GOT3 (cell line): ENCODE measurements at places on chromosomes 12 and 14.

- DNase-seq: no peak
Observed at GRCh38 chr12:46159309-46159901, 109.4 kb downstream of the SLC38A1 start.

DNA sequence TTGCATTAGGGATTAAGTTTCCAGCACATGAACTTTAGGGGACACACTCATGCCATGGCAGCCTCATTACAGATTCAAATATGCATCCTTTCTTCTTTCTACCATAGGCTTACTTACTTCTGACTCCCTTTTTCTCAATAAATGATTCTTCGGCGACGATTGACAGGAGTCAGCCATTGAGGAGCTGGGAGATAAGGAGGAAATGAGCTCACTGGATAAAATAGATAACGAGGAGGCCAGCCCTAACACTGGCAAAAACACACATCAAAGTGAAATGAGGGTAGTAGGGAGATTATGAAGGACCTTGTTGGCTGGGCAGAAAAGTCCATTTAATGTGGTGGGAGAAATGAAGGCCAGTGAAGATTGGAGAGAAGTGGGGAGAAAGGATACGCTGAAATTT is 172.2 kb downstream of the SLC41A2 start:
- DNase-seq: no peak

DNA sequence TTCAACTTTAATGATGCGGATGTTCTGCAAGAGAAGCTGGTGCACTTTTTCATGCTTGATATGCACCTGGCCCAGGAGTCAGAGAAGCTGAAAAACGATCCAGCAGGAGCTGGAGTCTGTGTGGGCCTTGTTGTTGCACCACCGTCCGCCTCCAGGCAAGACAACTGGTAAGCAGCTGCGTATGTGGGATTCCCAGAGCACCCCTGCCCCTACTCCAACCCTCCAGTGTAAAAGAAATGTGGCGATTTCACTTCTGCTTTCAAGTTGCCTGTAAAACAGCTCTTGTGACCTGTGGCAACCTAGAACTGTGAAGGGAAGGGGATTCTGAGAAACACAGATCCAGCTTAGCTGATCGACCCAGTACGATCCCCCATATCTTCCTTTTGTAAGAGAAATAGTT is 154.1 kb upstream of the PELI2 start:
- DNase-seq: no peak

GRCh38 chr14:99700379-99700778 is 16.3 kb downstream of the CYP46A1 start:
- DNase-seq: no peak

- DNase-seq: no peak
Observed at GRCh38 chr12:44654646-44655639, 221.2 kb downstream of the NELL2 start.

DNA sequence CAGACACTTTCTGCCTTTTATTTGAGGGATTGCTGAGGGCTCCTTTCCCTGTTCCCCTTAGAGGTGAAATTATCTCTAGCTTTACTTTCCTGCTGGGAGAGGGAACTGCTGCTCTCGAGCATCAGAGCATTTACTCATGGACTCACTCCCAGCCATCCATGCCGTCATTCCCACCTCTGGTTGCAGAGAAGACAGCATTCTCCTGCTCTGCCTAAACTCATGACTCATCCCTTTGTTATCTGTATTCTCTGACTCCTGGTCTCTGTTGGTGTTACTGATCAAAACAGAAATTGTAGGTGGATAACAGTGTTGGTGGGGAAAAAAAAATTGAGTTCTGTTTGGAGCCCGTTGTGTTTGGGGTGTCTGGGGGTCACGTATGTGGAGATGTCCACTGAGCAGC is 159.3 kb downstream of the TTC8 start:
- no peak for DNase-seq

DNA sequence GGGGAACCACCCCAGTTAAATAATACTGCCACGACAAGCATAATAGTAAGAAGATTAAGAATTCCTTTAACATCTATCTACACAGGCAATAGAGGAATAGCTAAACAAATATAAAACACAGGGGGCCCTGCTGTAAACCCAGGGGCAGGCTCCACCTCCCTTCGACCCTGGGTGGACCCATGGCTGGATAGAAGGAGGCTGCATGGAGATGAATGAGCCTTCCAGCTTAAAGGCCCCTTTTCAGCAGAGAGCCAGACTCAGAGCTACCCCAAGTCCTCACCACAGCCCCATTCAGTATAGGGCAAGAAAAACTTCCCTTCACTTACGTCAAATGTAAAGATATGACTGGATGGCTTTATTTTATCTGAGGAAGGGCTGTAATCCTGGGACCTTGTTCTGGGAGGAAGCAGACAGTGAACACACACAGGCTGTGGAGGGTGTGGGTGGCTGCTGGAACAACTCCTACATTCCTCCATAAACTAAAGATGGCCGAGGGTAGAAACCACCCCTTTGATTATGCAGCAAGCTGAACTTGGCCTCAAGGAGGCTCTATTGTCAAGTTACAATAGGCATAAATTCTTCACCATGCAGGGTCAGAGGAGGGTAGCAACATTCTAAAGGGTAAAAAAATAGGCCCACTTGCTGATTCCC is 30.4 kb downstream of the NUAK1 start:
- no peak for DNase-seq

DNA sequence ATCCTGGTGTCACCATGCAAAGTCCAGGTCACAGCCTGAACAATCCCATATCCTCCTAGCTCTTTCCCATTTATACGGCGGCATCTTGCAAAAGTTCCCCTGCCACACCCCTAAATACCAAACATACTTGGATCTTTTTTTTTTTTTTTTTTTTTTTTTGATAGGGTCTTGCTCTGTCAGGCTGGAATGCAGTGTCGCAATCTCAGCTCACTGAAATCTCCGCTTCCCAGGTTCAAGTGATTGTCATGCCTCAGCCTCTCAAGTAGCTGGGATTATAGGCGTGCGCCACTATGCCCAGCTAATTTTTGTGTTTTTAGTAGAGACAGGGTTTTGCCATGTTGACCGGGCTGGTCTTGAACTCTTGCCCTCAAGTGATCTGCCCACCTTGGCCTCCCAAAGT is 451.3 kb downstream of the GLT1D1 start:
- no peak for DNase-seq

- DNase-seq: no peak
Observed at GRCh38 chr12:126663304-126664094, 1598.3 kb downstream of the AACS start.

DNA sequence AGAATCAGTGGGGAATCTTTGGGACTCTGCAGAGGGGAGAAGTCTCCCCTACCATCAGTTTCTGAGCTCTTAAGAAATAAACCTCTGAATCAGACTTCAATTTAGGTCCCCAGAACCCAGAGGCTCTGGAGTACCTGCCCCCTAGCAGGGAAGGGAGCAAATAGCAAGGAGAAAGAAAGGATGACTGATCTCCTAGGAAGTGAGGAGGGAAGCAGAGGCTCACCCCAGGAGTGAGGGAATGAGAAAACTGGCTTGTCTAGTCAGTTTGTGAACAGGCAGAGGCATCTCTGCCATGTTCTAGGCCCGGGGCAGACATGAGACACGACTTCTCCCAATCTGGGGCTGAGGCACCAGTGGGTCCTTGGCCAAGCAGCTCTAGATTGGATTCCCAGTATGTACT is 24.3 kb upstream of the SMUG1 start:
- DNase-seq: no peak

- no peak for DNase-seq
Observed at GRCh38 chr14:97625477-97625876, 828.3 kb downstream of the VRK1 start.

DNA sequence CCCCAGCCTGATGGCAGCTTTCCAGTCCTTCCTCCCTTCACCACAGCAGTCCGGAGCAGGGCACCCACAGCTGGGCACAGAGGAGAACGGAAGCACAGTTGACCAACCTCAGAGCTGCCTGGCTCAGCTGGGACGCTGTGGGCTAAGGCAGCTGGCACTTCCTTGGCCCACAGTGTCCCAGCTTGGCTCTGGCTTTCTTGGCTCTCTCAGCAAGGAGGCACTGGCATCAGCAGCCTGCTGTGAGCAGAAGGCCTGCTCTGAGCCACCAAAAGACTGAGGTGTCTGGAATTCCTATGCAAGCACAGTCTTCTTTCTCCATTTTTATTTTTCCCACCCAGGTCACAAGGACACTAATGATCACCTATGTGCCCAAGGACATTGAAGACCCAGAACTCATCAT is 32.6 kb downstream of the NGB start:
- no peak for DNase-seq

DNA sequence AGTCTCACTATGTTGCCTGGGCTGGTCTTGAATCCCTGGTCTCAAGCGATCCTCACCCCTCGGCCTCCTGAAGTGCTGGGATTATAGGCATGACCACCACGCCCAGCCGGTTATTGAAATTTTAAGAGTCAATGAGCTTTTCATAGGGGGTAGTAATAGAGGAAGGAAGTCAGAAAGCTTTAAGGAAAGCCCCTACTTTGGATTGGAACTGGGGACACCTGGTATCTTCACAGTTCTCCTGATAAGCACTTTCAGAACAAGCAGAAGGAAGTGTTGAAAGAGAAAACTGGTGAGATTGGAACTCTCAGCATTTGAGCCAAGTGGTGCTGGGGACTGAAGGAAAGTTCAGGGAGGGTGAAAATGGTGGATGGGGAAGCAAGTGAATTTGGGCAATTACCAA is 5.1 kb downstream of the SLC4A8 start:
- no peak for DNase-seq

DNA sequence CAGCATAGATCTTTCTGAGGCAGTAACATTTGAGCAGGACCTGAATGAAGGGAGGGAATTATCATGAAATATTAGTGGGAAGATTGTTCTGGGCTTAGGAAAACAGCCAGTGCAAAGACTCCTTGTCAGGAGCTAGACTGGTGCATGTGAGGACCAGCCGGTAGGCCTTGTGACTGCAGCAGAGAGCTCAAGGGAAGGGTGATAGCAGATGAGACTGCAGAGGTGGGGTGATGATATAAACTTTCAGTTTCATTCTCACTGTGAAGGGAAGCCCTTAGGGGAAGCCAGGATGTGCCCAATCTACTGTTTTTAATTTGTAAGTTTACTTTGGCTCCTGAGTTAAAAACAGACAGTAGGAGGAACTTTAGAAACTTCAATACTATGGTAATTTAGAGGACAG is 12.4 kb downstream of the IL22 start:
- no peak for DNase-seq

DNA sequence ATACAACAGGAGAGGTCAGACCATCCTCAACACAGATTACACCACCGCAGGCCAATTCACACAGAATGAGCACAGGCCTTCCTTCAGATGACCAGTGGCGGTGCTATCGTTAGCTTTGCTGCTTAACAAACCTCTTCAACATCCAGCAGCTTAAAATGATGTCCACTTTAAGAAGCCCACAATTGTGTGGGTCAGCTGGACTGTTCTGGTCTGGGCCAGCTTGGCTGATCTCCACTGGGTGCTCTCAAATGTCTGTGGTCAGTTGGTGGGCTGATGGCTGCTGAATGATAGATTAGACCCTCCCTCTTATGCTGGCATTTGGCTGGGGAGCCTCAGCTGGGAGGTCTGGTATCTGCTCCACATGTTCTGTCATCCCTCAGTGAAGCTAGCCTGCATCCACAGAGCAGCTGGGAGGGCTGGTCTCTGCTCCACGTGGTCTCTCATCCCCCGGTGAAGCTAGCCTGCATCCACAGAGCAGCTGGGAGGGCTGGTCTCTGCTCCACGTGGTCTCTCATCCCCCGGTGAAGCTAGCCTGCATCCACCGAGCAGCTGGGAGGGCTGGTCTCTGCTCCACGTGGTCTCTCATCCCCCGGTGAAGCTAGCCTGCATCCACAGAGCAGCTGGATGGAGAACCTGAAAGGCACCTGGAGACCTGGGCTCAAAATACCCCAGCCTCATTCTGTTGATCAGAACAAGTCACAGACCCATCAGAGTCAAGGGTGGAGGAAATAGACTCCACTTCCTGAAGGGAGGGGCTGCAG is 203.6 kb upstream of the DIO3 start:
- DNase-seq: no peak

- no peak for DNase-seq
Observed at GRCh38 chr12:68794653-68795251, 13.2 kb upstream of the MDM2 start.

GRCh38 chr12:6626654-6627283 is 9.0 kb downstream of the LPAR5 start:
- no peak for DNase-seq

GRCh38 chr14:39492267-39492666 is 60.0 kb upstream of the FBXO33 start:
- no peak for DNase-seq

DNA sequence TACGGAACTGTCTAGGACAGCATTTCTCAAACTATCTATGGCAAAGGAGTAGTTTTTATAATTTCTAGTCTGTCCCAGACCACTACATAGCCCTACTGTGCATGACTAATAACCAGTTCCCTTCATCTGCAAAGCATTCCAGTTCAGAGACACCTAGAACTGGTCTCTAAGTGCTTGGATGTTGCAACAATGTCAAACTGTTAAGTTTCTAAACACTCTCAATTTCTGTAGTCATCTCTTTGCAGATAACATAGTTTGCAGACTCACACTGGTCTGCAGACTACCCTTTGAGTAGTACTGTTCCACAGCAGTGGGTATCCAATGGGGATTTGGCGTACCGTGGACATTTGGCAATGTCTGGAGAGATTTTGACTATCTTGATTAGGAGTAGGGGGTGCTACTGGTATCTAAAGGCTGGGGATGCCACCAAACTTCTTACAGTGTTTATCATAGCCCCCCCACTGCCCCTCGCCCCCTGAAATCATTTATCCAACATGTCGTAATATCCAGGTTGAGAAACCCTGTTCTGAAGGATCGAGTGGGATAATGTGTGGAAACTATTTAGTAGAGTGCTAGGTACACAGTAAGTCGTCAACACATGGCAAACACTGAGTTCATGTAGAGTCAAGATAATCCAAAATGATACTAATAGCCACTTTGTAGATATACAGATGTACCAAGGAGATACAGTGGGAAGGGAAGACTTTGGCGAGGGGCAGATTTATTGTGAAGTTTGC is 1.7 kb downstream of the C12orf76 start:
- DNase-seq: no peak

GRCh38 chr12:132559652-132560363 is 50.6 kb downstream of the LRCOL1 start:
- DNase-seq: no peak

- no peak for DNase-seq
Observed at GRCh38 chr14:97866195-97866594, 1069.0 kb downstream of the VRK1 start.

- no peak for DNase-seq
Observed at GRCh38 chr12:538731-539539, 79.2 kb downstream of the B4GALNT3 start.
